ENCODE measurements at places on chromosomes 11 and 22.

GRCh38 chr11:63639199-63639832, 25.1 kb upstream of the PLAAT3 start:
- DNase-seq = peak; percentile 24

- no peak for DNase-seq
These were observed 38.6 kb downstream of the SGSM3 start for GRCh38 chr22:40408718-40409612.

GRCh38 chr11:29490938-29491337, 525.9 kb downstream of the KCNA4 start:
- no peak for DNase-seq

DNA sequence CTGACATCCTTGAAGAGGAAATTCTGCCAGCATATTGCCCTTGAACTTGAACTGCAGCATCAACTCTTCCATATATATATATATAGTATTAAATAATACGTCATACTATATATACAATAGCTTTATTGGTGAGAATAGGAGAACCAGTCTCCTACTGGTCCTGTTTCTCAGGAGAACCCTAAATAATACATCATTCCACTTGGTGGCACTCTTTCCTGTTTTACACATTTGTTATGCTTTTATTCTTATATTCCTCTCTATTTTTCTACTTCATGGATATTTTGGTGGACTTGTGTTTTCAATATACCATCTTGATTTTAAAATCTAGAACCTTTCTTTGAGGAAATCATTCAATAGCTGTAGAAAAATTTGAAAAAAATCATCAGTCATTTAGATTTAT, 193.3 kb downstream of the TRPC6 start:
- DNase-seq = no peak

DNA sequence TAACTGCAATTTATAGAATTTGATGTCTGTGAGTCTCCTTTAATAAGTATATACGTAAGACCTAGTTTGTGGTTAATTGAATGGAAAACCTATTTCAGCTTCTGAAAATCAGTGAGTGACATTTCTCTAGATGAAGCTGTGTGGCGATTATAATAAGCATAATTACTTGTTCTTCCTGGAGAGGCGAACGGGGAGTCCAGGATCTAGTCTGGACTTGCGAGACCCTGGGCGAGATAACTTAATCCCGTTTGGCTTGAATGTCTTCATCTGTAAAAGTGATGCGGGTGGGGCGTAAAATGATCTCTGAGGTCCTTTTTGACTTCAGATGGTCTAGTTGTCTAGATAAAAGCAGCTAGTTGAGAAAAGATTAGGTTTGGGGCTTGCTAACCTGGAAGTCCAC, 1.1 kb downstream of the PRRG4 start:
- DNase-seq = no peak

DNA sequence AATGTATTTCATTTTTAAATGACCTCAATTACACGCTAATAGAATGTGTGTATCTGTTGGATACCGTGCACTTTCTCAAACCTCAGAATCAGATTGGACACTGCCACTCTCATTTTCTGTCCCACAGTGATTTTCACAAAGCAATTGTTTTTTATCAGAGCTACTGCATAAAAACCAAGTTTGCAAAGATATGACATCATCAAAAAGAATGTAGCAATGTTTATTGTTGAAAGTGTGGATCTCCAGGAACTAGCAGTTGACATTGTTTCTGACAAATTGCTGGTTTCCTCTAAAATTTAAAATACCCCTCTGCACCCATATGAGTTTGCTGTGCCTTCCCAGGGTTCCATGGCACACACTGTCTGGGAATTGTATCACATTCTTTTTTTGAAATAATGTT, 362.7 kb upstream of the DDI1 start:
- no peak for DNase-seq

DNA sequence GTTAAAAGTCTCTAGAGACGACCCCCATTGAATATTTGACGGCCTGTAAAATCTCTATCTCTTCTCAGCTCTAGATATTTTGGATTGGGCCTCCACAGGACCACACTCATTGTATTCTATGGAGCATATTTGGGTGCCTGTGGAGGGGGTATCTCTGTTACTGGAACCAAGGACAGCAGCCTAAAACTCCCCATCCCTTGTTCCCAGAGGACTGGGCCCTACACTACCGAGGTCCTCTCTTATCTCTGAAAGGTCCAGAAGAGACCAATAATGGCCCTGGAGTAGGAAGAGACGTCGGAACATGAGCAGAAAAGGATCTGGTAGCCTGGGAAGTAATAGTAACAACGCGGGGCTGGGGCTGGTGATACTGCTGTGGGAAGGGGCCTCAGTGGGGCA, 542 bp downstream of the HPS4 start:
- DNase-seq = no peak

DNA sequence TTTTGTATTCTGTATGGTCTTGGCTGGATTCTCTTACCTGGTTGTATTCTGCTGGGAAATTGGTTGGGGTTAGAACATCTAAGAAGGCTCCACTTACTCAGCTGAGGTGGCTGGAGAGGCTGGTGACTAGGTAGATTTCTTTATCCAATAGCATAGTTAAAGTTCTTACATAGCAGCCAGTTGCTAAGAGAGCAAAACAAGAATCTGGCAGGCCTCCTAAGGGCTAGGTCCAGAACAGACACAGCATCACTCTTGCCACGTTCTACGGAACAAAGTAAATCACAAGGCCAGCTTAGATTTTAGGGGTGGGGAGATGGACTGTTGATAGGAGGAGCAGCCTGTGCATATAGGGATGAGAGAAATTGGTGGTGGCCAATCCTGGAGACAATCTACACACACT, 141.3 kb upstream of the CCDC90B start:
- DNase-seq = no peak

DNA sequence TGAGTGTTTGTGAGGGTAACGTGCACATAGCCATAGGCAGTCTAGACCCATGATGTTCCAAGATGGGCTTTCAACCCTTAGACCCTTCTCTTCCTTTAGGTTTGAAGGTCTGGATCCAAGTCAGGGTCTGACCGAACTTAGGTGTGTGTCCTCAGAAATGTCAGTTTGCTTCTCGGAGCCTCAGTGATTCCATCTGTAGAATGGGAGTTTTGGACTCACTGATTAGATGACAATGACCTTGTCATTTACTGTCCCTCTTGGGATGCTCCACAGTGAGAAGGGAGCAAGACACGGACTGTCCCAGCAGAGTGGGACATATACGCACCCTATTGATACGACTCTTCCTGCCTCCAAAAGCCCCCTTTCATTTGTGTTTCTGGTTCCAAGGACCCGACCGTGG, 37.7 kb downstream of the ANO1 start:
- DNase-seq = no peak

DNA sequence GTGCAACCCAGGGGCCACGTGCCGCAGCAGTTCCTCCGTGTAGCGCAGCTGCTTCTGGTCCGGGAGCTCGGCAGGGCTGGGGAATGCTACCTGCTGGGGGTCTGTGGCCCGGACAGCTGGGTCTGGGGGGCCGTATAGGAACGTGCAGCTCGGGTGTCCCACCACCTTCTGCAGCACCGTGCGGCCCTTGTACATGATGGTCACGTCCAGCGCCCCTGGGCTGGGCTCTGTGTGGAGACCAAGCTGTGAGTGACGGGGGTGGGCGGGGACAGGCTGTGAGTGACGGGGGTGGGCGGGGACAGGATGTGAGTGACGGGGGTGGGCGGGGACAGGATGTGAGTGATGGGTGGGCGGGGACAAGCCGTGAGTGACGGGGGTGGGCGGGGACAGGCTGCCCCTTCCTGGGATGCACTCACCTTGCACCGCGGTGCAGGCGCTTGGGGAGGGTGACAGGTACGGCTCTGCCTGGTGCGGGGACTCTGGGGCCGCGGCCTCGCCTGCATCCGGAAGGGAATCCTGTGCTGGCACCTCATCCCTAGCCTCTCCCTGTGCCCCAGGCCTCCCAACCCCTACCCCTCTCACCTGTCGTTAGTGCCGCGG, 2.3 kb downstream of the IRF7 start:
- DNase-seq = peak; percentile 55

DNA sequence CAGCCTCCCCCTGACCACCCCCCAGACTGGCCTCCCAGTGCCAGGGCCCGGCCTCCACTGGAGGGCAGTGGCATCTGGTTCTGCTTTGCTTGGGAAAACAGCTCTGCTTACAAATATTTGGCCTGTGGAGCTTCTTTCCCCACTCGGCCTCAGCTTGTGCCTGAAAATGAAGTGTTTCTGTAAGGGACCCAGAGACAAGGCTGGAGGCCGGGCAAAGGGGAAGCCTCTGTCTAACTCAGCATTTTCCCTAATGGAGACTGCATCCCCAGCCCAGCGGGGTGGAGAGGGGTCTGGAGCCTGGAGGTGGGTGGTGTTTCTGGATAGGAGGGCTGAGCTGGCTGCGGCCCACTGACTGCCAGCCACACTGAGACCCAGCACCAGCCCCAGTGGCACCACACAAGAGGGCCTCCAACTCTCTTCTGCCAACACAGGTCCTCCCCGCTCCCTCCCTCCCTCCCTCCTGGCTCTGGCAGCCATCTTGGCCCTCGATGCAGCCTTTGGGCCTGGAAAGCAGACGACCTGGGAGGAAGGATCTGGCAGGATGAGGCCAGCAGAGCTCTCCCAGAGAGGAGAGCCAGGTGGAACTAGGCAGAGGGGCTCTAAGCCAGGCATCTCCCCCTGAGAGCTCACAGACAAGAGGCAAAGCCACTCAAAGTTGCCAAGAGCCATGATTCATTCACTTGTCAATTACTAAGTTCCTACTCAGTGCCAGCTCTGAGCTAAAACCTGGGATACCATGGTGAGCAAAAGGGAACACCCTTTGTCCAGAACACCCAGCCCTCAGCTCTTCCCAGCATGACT, 77.1 kb upstream of the CD82 start:
- DNase-seq = no peak

- DNase-seq = peak; percentile 53
These were observed 23.8 kb upstream of the FZD4 start for GRCh38 chr11:86978756-86979608.

DNA sequence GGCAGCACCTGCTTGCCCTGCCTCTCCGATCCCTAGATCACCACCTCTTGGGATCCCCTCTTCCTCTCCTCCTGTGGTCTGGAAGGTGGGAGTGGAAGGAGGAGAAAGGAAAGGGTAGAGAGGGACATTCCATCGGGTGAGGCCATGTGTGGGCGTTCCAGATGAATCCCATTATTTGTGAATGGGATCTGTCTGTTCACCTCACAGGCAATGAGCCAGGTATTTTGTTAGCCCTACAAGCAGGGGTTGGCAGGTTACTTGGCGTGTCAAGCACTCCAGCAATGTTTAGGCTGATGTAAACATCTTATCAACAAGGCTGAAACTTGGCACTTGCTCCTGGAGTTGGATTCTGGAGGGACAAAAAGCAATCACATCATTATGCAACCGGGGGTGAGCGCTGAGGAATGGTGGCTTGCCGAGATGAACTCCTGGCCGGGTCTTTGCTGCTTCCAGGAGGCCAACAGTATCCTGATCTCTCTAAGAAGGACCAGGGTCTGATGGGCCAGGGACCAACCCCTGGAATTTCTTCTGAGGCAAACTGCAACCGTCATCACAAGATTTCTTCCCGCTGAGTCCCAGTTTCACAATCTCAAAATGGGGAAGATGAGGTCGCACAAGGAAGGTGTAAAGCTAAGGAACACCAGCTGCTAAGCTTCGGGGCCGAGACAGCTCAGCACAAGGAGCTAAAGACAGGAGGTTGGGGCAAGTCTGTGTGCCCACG, 7.8 kb downstream of the ADAMTS8 start:
- DNase-seq = no peak

- no peak for DNase-seq
These were observed 342.3 kb downstream of the CADM1 start for GRCh38 chr11:115161876-115162275.

DNA sequence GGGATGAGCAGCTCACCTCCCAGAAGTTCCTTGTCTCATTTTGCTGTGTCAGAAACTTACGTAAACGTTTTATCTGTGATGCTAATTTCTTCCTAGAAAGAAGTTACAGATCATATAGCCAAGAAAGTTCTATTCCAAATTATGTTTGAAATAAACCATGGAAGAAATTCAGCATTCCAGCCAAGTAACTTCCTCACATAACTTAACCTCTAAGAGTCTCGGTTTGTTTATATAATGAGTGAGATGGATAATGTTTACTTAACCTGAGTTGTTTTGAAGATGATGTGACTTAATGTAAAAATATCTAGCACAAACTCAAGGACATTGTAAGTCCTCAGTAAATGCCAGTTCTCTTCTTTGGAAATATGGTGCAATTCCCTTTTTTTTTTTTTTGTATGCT, 8.9 kb upstream of the MUC15 start:
- no peak for DNase-seq

- no peak for DNase-seq
These were observed 511.2 kb upstream of the LRRC4C start for GRCh38 chr11:41970681-41971080.

DNA sequence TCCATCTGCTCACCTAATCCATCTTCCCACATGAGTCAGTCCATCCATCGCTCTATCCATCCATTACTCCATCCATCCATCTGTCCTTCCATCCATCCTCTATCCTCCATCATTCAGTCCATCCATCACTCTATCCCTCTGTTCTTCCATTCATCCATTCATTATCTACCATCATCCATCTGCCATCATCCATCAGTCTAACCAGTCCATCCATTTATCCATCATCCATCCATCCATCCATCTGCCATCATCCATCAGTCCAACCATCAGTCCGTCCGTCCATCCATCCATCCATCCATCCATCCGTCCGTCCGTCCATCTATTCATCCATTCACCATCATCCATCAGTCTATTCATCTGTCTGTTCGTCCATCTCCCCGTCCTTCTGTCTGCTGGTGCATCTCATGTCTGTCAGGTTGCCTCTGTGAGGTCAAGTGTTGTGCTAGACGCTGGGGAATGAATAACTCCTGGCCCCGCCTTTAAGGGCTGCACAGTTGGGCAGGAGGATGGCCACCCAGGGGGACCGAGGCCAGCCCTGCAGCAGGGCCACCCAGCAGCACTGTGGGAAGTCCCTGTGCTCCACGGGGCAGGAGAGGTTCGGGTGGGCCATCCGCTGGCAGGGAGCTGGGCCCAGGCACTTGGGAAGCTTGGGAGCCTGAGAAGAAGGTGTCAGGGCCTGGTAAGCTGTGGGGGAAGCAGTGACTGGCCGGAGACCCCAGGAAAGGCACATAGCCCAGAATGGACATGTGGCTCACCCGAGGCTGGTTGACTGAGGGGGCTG, 137.1 kb downstream of the CTTN start:
- no peak for DNase-seq

GRCh38 chr11:76670485-76671236, at the start of gene LRRC32:
Gene LRRC32 (minus strand): TSS chr11:76670747. CDS start chr11:76665954, 4,793 bp downstream.
- no peak for DNase-seq

- DNase-seq = no peak
These were observed 21.6 kb downstream of the ZFP91 start for GRCh38 chr11:58600510-58600909.

DNA sequence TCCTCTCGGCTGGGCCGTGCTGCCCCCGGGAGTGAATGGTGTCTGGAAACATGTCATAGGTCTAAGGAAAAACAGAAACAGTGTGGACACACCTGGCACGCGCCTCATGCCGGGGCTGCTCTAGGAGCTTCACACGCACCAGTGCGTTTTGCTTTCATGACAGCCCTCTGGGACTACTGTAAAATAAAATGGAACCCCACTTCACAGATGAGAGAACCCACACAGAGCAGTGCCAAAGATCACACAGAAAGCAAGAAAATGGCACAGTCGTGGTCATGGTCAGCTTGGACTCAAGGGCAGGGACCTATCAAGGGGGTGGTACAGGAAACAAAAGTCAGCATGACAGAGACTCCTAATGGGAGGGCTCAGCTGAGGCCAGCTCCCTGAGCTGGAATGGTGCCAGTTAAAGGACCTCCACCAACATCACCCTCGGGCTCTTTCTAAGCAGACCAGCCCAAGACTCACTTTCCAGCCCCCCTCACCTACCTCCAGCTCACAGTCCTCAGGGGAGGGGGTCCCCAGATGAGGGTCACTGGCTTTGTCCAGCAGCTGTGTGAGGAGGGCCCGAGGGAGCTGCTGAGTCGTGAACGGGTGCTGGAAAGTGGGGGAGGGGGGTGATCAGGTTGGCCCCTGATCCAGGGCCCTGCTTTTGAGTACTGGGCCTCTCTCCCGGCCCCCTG, 3.3 kb downstream of the MAP4K2 start:
- no peak for DNase-seq

Measured in hematopoietic multipotent progenitor cell treated with erythropoietin and hydrocortisone succinate and interleukin-3 and kit ligand, for 8 days (in vitro differentiated cells).